ENCODE measurements at places on chromosomes 4 and X.

- no peaks in the 10 kb centered on the region for H3K4me1 ChIP-seq
- H3K4me3 ChIP-seq, result no peak overlapping the region
- no peaks in the 10 kb centered on the region for H3K36me3 ChIP-seq
- H3K27ac ChIP-seq, result no peak overlapping the region
Measured at GRCh38 chr4:158586881-158587280, 65.2 kb downstream of the RXFP1 start.

- DNase-seq, result no peak
- H3K4me3 ChIP-seq, result no peak overlapping the region
- no peaks in the 10 kb centered on the region for H3K36me3 ChIP-seq
- no peaks in the 10 kb centered on the region for H3K4me1 ChIP-seq
Measured at GRCh38 chr4:89301003-89301402, 6.6 kb downstream of the GPRIN3 start.

- no peaks in the 10 kb centered on the region for H3K36me3 ChIP-seq
- H3K27me3 ChIP-seq, result peaks cover 5% of the 10 kb centered on the region
- peaks cover 2% of the 10 kb centered on the region for H3K4me1 ChIP-seq
- no peak for DNase-seq
- no peak overlapping the region for H3K27ac ChIP-seq
Measured at GRCh38 chrX:1321674-1322073, 14.9 kb upstream of the IL3RA start.

- DNase-seq, result no peak
- H3K4me3 ChIP-seq, result no peak overlapping the region
- H3K27me3 ChIP-seq, result no peaks in the 10 kb centered on the region
- H3K27ac ChIP-seq, result peak overlapping the region; percentile 32
- H3K36me3 ChIP-seq, result peaks cover 21% of the 10 kb centered on the region
Measured at GRCh38 chr4:84892950-84893349, 73.5 kb downstream of the WDFY3 start.
